B cell (primary cell): ENCODE measurements at places on chromosomes 2 and 18. TPM values are rescaled to one million over a fixed set of nuclear protein-coding genes. Genes with fewer than 3 reads are reported as not detected.

Gene KCNK3
- polyA plus RNA-seq = not detected in 2 replicates

DNA sequence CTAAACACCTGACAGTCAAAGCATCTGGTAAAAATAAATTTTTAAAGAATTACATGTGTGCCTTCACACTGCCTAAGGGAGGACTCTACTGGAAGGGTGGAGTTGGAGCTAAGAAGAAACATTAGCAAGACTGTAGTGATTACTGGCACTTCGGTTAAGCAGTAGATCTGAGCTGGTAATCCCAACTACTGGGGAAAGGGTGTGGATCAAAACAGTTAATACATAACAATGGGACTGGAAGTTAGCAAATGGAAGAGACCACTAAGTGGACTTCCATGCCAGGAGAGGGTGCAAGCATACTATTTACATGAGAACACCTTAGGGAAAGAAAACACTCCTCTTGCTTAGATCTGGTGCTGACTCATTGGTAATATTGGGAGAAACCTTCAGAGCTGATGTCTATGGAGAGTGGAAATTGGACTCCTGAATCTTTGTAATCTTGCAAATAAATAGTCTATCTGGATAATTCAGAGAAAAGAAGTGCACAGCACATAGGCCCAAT, 519.6 kb upstream of the LINC00305 start:
- no peak overlapping the region for H3K4me3 ChIP-seq
- DNase-seq = no peak
- H3K27ac ChIP-seq = no peak overlapping the region
- no peaks in the 10 kb centered on the region for H3K27me3 ChIP-seq
- H3K36me3 ChIP-seq = no peaks in the 10 kb centered on the region

DNA sequence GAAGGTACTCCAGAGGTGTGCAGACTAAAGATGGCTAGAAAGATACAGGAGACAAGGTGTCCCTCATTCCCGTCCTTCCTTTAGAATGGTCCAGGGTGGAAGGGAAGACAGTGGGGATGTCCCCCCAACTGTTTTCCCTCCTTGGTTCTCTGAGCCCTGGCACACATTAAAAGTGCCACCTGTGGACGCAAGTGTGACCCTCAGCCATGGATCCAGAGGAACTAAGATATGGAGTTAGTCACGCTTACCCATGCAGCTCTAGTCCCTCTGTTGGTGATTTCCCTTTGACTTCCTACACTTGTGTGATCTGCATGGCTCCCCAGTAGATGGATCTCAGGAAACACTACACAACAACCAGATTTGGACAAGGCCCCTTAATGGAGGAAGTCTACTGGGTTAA, 113.1 kb upstream of the SRD5A2 start:
- H3K4me3 ChIP-seq = no peak overlapping the region
- H3K4me1 ChIP-seq = no peaks in the 10 kb centered on the region
- H3K36me3 ChIP-seq = no peaks in the 10 kb centered on the region
- peak; percentile 7 for DNase-seq
- H3K27me3 ChIP-seq = no peaks in the 10 kb centered on the region
- no peak overlapping the region for H3K27ac ChIP-seq

Gene PDE1A
- 0.06 and 0.07 TPM in 2 replicates for polyA plus RNA-seq

Gene VWA3B
- not detected in 2 replicates for polyA plus RNA-seq

- no peak for DNase-seq
- H3K27me3 ChIP-seq = no peaks in the 10 kb centered on the region
- no peak overlapping the region for H3K4me3 ChIP-seq
- H3K27ac ChIP-seq = no peak overlapping the region
- peaks cover 54% of the 10 kb centered on the region for H3K4me1 ChIP-seq
Observed at GRCh38 chr2:136060416-136060815, 57.5 kb downstream of the CXCR4 start.

DNA sequence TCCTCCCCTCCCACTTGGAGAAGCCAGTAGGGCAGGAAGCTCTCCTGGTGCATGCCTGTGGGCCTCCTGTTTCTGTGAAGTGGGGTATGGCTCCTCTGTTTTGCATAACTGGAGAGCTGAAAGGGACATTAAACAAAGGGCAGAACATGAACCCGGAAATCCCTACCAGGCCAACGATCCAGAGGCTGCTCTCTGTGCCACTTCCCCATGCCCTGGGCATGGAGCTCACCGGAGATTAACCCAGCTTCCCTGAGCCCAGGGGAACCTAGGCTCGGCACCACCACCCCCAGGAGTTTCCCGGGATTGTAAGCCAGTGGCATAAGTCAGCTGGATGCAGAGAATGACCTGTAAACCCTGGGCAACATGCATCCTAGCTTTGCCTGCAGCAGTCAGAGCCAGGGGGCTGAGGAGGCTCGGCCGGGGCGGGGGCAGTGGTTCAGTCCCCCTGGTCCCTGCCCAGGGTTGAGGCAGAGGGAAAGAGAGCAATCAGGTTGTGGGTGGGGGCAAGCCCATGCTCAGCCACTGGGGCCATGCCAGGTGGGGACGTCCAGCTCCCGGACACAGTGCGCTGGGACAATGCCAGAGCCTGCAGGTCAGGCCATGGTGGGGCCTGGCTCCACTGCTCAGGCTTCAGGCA, 49.5 kb downstream of the TIMM21 start:
- no peak overlapping the region for H3K27ac ChIP-seq
- no peaks in the 10 kb centered on the region for H3K27me3 ChIP-seq
- H3K4me1 ChIP-seq = peaks cover 11% of the 10 kb centered on the region
- no peaks in the 10 kb centered on the region for H3K36me3 ChIP-seq
- DNase-seq = no peak
- H3K4me3 ChIP-seq = no peak overlapping the region

Gene FIGN
- polyA plus RNA-seq = not detected in 2 replicates

Gene ABCB11
- not detected in 2 replicates for polyA plus RNA-seq

DNA sequence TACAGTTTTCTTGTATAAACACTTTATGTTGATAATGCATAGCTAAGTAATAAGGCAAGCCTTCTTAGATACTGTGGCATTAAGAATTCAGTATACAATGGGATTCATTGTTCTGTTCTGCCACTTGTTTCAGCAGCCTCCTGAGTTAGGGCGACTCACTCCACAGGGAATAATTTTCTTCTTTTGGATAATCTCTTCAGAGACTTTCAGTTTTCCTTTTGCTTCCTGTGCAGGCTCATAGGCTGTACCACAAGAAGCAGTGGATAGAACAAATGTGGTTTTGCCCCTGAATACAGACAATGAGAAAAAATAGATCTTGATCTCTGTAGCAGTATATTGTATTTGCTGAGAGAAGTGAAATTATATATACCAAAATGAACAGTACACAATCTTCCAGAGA, 298.0 kb downstream of the ZNF407 start:
- H3K27ac ChIP-seq = no peak overlapping the region
- peaks cover 5% of the 10 kb centered on the region for H3K36me3 ChIP-seq
- DNase-seq = no peak
- no peak overlapping the region for H3K4me3 ChIP-seq

- no peak overlapping the region for H3K4me3 ChIP-seq
- H3K36me3 ChIP-seq = no peaks in the 10 kb centered on the region
- no peak for DNase-seq
- H3K27ac ChIP-seq = no peak overlapping the region
Observed at GRCh38 chr2:236899146-236899545, 186.5 kb upstream of the COPS8 start.
